ENCODE measurements at places on chromosomes 6 and 20.

GRCh38 chr6:167925026-167925425 lies 72.4 kb upstream of the KIF25 start:
- DNase-seq: no peak

GRCh38 chr6:49052901-49053300 lies 410.2 kb downstream of the MMUT start:
- no peak for DNase-seq

GRCh38 chr20:37803438-37804307 lies 99.3 kb upstream of the VSTM2L start:
- DNase-seq: no peak

- no peak for DNase-seq
Observed at GRCh38 chr6:99344289-99344688, 5.2 kb downstream of the FAXC start.

DNA sequence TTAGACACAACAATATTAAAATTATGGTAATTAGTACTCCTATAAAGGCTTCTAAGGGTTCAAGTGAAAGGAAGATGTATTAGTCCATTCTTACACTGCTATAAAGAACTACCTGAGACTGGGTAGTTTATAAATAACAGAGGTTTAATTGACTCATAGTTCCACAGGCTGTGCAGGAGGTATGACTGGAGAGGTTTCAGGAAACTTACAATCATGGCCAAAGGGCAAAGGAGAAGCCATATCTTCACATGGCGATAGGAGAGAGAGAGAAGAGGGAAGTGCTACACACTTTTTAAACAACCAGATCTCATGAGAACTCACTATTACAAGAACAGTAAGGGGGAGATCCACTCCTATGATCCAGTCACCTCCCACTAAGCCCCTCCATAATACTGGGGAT lies 52.9 kb downstream of the TINAG start:
- no peak for DNase-seq

- DNase-seq: no peak
Observed at GRCh38 chr20:9202420-9203080, 133.7 kb downstream of the PLCB4 start.

- DNase-seq: no peak
Observed at GRCh38 chr6:115717062-115717461, 343.6 kb downstream of the FRK start.

DNA sequence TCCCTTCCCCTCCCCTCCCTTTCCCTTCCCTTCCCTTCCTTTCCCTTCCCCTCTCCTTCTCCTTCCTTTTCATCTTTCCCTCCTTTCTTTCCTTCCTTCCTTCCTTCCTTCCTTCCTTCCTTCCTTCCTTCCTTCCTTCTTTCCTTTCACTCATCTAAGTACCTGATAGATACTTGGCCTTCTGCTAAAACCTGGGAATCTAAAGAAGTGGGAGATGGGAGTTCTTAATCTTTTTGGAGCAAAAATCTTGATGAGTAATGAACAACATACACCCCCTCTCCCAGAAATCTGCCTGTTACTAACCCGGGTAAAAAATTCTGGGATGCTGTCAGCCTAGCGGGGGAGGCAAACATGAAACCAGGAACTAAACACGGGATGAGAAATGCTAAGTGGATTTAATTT lies 100.7 kb downstream of the VEGFA start:
- no peak for DNase-seq

- DNase-seq: no peak
Observed at GRCh38 chr6:79526897-79527296, 10.3 kb downstream of the LCA5 start.

DNA sequence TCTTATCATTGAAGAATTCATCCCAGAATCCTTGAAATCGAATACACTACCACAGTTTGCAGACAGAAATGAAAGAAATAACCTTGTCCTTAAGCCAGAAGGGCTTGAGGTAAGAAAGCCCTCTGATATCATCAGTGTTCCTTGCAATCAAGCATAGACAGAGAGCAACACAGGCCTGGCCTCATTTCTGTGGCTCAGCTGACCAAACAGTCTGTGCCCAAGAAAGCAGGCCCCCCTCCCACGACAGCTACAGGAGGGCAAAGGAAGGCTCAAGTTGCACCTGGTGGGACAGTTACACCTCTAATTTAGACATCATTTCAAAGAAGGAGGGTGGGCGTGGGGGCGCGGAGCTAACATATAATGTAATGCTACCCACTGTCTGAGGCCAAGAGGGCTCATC lies 21.6 kb downstream of the KIF16B start:
- no peak for DNase-seq

- no peak for DNase-seq
Observed at GRCh38 chr6:157401734-157402338, 20.8 kb downstream of the ZDHHC14 start.

DNA sequence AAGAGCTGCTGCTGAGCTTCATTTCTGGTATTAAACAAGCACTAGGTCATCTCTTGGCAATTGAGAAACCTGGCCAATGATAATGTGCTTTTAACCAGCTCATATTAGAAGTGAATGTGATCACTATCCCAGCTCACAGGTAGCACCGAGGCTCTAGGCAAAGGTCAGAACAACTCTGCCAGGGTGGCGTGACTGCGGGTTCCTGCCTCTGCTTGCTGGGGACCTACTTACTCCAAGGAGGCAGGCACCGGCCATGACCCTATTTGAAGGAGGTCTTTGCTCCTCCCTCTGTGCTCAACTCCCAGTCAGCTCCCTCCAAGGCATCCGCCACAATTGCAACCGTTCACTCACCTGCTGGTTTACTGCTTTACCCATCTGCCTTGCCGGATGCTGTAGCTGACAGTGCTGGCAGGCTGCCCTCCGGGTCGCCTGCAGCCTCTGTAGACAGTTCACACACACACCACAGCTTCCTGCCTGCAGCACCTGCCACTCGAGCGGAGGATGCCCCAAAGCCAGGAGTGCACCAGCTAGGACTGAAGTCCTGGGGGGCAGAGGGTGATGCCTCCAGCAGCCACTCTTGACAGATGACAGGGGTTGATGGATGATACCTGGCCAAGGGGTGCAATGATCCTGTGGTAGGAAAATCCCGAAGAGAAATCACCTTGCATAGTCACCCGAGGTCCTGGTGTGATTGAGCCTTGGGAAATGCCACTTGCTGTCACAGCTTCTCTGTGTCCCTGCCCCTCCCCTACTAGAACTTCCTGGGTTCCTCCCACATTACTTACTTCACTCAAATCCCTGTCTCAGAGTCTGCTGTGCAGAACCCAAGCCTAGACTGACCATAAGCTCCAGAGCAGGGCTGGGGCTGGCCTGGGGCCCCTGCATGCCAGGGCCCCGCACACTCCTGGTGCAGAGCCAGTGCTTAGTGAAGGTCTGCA lies 8.8 kb upstream of the VSX1 start:
- DNase-seq: peak; percentile 74

GRCh38 chr6:65667916-65668656 lies 38.9 kb downstream of the EYS start:
- DNase-seq: no peak

DNA sequence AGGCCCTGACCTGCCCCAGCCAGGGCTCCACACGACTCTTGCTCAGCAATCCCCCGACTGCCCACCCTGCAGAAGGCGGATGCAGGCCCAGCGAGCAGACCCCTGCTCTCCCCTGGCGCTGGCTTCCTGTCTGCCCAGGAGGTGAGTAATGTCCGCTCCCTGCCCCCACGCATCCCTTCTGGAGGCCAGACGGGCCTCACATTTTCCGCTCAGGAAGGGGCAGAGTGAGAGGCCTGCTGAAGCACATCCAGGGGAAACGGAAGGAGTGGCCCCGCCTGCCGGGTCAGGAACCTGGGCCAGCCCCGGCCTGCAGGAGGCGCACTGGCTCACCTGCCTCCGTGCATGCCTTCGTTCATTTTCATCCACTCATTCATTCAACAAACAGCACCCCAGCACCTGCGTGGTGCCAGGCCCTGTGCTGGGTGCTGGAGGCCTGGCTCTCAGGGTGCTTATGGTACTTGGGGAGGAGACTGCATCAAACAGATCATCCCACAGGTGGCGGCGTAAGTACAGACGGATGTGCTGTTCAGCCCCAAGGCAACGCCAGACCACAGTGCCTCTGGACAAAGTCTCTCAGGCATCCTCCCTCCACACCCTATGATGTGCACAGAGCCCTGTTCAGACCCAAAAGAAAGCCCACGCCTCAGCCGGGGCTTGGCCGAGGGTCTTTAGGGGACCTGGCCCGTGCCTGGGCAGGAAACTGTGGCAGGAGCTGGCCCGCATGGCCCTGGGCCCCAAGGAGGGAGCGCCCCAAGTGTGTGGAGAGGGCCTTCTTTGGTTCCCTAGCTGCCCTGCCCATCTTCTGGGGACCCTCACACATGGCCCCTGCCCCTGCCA lies 112.1 kb downstream of the ASXL1 start:
- peak; percentile 28 for DNase-seq

- peak; percentile 68 for DNase-seq
Observed at GRCh38 chr20:31968291-31969126, 558 bp downstream of the XKR7 start.

DNA sequence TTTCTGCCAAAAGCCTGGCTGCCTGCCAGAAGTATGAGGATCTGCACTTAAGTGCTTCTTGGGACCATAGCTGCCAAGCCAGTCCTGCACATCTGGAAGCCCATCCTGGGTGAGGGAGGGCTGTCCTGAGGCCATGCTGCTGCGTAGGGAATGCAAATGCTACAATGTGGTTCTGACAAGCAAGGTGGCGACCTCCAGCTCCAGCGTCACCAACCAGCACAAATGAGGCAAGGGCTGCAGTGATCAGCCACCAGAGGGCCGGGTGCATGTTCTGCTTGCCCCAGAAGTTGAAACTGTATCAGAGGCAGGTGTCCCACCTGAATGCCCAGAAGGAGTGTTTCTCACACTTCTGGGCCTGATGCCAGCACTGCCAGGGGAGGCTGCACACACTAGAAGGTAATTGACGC lies 99.1 kb upstream of the KCNQ5 start:
- DNase-seq: no peak

DNA sequence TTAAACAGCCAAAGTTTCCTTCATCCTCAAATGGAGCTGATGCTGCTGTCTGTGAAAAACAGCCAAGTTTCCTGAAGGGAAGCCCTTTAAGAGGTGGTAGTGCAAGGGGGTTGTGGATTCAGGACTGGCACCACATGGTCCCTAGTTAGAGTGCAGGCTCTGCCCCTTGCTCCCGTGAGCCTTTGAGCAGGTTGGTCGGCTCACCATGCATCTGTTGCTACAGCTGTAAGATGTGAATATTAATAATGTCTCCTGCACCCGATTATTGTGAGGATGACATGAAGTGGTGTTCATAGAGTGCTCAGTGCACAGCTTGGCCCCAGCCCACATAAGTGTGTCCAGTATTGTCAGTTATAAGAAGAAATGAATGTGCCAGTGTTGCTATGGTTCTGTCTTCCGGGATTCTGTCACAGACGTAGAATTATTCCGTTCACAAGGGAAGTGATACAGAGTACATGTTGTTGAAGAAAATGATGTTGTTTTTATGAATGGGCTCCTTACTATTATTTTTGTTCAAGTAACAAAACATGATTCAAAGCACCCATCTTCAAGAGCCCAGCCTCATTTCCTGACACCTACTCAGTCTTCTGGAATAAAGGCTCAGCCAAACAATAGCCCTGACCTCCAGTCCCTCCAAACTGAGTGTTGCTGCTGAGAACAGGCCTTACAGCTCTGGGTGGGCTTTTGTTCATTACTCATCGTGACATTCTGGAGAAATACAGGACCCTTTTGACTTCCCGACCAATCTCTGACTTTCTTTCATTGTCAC lies 2.9 kb upstream of the PKIG start:
- no peak for DNase-seq

DNA sequence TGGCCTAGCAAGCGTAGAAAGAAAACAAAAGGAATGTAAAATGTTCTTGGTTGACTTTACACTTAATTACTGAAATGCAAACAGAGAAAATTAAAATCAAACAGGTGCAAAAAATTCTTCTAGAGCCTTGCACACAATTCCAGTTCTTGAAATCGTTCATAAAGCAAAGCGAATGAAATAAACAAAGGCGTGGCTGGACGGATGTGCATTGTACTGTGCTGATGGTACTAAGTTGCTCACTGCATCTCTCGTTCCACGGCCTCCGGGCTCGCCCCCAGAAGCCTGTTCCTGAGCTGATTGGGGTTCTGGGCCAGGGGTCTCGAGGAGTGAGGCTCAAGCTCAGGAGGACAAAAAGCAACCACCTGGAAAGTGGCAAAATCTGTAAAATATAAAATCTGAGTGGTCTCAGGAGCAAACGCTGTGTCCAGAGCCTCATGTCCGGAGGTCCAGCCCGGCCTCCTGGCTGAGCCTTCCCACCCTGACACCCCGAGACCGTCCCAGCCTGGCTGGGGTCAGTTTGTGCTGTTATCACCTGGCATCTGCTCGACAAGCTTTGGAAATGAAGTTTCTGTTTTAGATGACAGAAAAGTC lies 71.3 kb downstream of the TTLL2 start:
- DNase-seq: no peak

Measured in CD4-positive, alpha-beta T cell treated with Interleukin-15 for 1 hour (primary cell).